ENCODE measurements at places on chromosomes 16 and 17.

DNA sequence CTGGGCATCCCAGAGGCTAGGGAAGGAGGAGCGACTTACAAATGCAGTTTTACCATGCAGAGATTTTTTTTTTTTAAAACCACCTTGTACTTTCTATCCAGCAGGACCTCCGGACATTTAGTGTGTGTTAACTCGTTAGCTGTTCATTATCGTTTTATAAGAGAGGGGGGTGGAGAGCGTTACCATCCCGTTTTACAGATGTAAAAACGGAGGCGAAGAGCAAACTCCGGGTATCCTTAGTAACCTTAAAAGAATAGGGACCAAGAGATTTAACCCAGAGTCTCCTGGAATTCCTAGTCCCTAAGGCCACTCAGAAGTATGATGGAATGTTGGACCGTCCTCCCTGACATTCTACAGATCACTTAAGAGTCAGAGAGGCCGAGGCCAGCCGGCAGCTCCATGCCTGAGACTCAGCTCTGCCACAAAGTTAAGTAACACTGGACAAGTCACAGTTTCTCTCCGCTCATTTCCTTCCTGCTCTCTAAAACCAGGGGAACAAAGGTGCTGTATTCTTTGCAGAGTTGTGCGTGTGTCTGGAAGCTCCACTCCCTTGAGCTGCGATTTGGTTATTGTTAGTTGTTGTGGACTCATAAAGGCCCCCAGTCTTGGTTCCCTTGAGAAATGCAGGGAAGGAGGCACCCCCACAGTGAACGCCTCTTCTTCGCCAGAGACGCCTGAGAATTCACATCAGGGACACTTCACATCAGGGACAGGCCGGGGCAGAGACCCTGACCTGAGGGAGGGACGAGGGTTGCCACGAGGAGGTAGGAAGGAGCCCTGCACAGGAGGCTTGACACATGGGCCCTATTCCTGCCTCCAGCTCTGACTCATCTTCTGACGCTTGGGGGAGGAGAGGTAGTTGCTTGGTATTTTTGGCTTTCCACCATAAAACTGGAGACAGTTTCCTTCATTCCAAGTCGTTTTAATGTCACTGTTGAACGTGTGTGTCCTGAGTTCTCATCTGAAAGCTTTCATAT, 1.2 kb downstream of the DUSP14 start:
- peak; percentile 81 for DNase-seq

DNA sequence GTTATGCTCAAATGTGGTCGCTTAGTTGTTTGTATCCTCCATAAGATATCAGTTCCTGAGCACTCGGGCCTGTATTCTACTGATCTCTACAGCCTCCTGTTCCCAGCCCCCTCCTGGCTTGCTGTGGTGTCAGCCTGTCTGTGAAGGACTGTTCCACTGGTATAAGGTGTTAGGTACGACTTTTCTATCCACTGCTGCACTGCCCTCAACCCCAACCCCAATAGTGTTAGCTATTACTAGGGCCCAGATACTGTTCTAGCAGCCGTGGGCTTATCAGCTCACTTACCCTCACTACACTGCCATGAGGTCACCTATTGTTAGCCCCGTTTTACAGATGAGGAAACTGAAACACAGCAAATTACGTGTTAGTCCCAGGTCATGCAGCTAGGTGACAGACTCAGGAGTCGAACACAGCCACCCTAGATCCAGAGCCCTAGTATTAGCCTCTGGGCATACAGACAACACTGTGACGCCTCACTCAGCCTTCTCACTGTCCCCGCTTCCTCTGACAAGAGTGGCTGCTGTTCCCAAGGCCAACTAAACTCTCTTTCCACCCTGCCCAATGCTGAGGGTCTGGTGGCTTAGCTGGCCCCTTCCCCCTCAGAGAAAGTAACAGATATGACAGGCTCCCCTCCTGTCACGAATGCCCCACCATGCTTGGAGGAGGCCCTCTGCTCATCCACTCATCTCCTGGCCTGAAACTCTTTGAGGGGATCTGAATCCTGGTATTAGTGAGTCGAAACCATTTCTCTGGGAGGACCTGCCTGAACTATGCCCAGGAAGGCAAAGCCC, 25.6 kb upstream of the ZNF652 start:
- DNase-seq, result no peak

- no peak for DNase-seq
Measured at GRCh38 chr17:1948517-1948825, 76.7 kb downstream of the RTN4RL1 start.

DNA sequence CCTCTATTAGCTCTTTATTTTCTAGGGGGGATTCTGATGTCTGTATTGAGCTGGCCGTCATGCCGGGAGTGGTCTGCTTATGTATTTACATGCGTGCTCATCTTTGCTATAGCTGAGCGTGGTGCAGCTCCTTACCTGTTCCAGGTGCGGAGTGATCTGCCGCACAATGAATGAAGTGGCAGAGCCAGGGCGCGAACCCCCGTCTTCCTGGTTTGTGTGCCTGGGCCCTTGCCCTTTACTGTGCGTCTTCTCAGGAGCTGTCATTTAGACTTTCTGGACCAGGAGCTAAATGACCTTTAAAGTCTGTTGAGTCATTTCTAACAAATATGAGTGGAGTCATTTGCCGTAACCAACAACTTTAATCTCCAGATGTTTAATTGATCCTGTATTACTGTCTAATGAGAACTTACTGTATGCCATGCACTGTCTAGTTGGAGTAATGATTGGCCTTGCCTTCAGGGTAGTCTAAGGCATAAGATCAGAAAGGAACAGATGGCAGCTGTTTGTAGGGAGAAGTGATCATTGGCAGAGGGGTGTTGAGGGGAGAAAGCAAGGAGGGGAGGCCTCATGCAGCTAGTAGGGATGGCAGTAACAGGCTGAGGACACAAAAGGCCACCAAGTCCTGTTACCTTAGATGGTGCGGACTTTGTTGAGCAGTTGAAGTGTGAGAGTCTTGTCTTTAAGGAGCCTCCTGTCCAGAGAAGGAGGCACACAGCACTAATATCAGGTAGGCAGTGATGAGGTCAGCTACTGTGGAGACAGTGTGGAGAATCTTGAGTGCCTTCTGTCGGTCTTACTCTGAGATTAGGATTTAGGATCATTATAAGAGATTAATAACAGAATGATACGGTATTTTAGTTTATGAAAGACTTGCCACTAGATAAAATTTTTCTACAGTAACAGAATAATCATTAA, 53.9 kb downstream of the USP10 start:
- no peak for DNase-seq

DNA sequence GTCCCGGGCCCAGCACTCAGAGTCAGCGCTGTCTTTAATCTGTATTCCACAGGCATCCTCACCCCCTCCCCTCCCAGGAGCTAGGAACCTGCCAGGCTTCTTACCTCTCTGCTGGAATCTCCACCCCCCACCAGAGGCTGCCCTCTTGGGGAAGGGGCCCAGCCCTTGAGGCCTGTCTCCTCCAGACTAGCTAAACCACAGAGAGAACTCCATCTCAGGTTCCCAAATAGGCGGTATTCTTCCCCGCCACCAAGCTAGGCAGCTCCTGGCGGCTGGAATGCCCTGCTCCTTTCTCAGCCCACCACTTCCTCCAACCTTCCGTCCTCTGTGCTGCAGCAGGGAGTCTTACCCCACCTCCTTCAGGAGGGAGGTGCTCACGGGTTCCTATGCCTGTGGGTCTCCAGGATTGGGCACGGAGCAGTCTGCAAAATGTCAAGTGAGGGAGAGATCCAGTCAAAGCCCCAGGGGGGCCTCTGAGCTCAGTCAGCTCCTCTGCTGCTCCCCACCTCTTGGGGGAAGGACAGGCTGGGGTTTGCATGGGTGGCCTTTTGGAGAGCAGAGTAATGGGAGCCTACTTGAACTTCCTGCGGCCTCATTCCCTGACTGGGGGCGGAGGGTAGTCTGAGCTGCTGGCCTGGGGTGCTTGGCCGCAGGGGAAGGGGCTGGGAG, 55.7 kb downstream of the SREBF1 start:
- peak; percentile 95 for DNase-seq

- no peak for DNase-seq
Measured at GRCh38 chr17:16997514-16998429, 25.9 kb upstream of the TNFRSF13B start.

DNA sequence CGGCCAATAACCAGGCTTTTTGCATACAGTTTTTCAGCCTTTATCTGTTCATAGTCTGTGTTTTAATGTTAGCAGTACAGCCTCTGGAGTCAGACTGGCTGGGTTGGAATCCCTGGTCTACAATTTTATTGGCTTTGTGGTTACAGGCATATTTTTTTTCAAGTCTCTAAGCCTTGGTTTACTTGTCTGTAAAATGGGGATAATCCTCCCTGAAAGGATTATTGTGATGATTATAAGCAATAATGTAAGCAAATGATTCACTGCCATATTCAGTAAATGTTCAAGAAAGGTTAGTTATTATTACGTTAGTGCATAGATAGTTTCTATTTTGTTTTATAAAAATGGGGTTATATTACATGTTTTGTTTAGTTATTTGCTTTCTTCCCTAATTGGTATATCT, 15.7 kb downstream of the COX10 start:
- DNase-seq, result no peak

DNA sequence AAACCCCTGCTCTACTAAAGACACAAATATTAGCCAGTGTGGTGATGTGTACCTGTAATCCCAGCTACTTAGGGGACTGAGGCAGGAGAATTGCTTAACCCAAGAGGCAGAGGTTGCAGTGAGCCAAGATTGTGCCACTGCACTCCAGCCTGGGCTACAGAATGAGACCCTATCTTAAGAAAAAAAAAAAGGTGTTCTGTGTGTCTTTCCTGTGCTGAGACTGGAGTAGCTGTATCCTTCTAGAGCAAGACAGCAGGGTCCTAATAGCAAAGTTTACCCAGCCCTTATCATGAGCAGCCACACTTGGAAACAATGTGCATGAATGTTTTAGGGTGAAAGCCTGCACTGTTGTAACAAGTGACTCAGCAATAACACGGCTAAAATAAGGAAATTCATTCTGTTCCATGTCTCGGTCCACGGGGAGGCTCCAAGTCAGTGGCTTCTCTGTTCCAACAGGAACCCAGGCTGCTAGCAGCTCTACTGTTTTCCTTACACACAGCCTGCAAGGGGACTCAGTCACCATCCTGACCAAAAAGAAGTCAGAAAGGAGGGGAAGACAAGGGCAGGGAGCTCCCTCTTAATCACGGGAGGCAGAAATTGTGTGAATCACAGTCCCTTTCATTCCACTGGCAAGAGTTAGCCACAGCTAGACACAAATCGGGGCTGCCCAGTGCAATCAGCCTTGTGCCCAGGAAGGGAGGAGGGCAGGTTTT, 7.1 kb upstream of the SLC5A11 start:
- DNase-seq, result no peak

- peak; percentile 21 for DNase-seq
Measured at GRCh38 chr17:79667121-79667715, 56.4 kb upstream of the RBFOX3 start.

DNA sequence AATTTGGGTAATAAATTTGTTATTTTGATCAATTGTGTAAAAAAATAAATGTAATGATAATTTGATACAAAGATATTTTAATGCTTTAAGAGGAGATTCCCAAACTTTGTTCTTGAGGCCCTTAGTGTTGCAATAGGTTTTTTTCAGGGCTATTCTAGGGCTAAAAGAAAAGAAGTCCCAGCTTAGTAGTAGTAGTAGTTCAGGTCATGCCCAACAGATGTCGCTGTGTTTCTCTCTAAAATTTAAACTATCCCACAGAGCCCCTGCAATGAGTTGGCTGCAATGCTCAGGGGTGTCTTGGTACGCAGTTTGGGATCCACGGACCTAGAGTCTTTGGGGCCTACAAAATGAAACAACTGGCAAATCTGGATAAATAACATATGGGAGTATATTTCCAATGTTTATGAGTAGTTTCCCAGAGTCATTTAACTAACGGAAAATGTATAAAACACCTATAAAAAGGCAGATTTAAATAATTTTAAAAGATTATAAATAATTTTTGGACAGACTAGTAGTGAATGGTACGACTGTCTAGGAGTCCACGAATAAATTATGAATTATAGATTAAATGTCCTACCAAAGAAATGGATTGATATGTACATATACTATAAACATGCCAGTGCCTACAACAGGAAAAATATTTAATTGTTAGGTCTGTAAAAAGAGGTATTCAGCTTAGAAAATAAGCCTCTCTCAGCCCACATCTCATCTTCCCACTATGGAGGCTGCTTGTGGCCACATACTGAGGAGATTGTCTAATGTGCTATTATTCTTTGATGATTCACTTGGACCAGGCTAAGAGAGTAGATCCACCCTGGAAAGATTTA, 228.5 kb upstream of the PMFBP1 start:
- DNase-seq, result peak; percentile 60

- DNase-seq, result no peak
Measured at GRCh38 chr16:84924331-84925091, 86.8 kb downstream of the ZDHHC7 start.

- no peak for DNase-seq
Measured at GRCh38 chr16:67936124-67936879, at the start of gene PSMB10. PSMB10 (minus strand) TSS chr16:67936850; CDS start chr16:67936749, 101 bp downstream.

GRCh38 chr17:67487506-67487905, 110.4 kb downstream of the PITPNC1 start:
- DNase-seq, result peak; percentile 27

DNA sequence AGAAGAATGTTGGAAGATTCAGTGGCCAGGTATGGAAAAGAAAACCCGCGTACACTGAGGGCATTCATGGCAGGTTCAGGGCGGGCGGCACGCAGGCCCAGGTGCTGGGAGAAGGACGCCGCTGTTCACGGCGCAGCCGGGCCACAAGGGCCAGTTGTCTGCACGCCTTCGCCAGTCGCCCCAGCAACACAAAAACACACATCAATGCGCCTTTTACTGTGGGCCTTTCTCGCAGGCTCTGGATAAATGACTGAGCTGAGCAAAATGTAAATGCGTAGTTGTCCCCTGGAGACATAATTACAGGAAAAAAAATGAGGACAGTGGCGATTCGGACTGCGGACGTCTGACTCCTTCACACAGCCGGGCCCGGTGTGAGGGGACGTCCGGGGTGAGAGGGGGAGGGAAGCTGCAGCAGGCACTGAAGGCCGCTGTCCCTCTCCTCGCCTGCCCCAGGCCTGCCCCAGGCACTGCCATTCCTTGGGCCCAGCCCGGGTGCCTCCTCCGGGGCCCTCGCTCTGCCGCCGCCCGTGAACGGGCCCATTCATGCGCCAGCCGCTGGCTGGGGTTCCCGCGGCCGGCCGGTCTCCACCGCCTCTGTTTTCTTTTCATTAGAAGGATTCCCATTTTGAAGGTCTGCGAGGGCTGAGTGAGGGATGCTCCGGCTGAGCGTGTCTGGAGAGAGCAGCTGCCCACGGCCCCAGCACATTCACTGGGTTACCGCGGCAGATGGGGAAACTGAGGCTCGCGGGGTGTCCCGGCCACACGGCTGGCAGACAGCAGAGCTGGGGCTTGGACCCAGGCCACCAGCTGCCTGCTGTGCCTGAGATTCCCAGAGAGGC, 6.5 kb upstream of the ZNF469 start:
- DNase-seq, result no peak
